CD8-positive, alpha-beta memory T cell (primary cell): ENCODE measurements at places on chromosomes 7 and 10.

- DNase-seq, result no peak
Observed at GRCh38 chr10:102815790-102816549, 21.2 kb downstream of the CYP17A1 start.

DNA sequence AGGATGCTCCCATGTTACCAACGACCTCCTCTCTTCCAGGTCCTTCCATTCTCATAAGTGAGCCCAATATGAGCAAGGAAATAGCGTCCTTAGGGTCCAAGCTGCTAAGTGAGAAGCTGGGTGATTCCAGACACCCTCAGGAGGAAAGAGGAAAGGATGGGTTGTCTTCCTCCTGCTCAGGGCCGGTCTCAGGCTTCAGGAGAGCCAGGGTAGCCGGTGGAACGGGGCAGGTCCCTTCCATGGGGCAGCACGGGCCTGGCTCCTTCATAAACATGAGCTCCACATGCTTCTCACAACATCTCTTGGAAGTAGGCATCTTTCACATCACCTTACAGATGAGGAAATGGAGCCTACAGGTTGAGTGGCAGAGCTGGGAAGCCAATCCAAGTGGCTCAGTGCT, 12.7 kb downstream of the SLIT1 start:
- no peak for DNase-seq

- DNase-seq, result peak; percentile 33
Observed at GRCh38 chr10:49518982-49519578, 19.8 kb downstream of the ERCC6 start.

- DNase-seq, result no peak
Observed at GRCh38 chr10:132106431-132106830, 40.7 kb downstream of the JAKMIP3 start.

DNA sequence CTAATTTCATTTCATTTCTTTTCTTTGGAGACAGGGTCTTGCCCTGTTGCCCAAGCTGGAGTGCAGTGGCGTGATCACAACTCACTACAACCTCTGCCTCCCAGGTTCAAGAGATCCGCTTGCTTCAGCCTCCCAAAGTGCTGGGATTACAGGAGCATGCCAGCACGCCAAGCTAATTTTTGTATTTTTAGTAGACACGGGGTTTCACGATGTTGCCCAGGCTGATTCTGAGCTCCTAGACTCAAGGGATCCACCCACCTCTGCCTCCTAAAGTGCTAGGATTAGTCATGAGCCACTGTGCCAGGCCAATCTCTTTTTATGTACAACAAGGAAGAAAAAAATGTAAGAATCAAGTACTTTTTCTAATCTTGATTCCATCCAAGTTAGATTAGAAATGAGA, 10.7 kb upstream of the KMT2E start:
- no peak for DNase-seq

GRCh38 chr10:109866168-109866994, 56.9 kb downstream of the XPNPEP1 start:
- DNase-seq, result no peak

- DNase-seq, result peak; percentile 20
Observed at GRCh38 chr7:122092964-122093797, 50.9 kb downstream of the AASS start.
